Neural progenitor cell (in vitro differentiated cells): ENCODE measurements at places on chromosomes 1 and 21.

DNA sequence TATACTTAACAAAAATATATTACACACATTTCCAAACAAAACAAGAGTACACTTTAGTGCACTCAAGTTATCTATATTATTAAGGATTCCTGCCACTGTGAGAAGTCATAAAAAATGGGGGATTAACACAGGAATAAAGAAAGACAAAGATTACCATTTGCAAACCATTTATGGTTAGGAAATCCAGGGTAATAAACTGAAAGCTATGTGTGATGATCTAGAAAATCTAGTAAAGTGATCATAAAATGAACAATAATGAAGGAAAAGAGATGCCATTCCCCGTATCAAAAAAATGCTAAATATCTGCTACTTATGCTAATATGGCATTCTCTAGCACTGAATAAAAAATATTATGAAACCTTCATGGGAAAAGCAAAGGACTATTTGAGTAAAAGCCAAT, 101.4 kb downstream of the AK5 start:
- no peak for DNase-seq

DNA sequence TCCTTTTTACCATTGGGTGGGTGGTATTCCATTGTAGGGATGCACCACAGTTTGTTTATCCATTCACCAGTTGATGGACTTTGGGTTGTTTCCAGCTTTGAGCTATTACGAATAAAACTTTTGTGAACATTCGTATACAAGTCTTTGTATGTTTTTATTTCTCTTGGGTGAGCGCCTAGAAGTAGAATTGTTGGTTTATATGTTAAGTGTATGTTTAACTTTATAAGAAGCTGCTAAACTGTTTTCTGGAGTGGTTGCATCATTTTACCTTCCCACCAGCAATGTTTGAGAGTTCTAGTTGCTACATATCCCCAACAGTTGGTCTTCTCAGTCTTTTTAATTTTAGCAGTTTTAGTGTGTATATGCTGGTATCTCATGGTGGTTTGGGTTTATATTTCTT, 132.5 kb downstream of the PEX14 start:
- no peak for DNase-seq

- peak; percentile 55 for DNase-seq
These were observed 166.8 kb downstream of the ZNF281 start for GRCh38 chr1:200243042-200243437.

GRCh38 chr1:223525957-223526356, 132.7 kb downstream of the CCDC185 start:
- no peak for DNase-seq

DNA sequence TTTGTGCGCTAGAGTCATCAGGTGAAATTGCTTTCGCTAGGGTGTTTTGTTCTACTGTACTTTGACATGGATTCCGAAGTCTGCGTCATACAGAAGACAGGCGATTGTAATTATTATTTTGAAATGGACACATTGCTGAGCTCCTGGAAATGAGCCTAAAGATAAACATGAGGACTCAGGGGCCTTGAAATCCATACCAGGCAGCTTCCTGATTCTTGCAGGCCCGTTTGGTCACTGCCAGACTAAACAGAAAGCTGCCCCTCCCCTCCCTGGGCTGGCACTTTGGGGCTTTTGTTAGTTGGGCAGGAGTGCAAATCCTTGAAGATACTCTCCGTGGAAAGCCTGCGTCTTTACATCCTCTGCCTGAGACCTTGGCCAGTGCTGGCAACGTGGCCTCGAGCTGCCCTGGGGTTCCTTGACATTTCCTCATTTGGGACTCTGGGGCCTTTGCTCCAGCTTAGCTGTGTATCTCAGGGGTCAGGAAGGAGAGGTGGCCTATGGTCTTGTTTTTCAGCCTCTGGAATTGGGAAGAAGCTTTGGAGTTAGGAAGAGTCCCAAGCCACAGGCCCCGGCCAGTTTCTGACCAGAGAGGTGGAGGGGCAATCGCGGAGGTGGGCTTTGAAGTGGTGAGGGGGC, 26.9 kb upstream of the KCNE2 start:
- no peak for DNase-seq

DNA sequence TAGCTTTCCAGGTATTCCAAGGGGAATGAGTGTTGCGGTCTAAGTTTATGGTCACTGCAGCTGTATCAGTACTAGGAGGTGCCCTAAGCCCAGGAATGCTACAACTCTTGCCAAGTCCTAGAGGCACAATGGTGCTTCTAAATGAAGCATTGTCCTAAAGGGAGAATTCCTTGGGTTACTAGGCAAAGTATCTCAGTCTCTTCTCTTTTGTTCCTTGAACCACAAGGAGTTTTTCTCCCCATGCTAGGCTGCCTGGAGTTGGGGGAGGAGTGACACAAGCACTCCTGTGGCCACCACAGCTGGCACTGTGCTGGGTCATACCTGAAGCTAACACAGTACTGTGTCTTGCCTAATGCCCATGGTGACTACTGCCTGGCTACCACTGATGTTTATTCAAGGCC, 50.7 kb downstream of the KMO start:
- DNase-seq, result no peak

DNA sequence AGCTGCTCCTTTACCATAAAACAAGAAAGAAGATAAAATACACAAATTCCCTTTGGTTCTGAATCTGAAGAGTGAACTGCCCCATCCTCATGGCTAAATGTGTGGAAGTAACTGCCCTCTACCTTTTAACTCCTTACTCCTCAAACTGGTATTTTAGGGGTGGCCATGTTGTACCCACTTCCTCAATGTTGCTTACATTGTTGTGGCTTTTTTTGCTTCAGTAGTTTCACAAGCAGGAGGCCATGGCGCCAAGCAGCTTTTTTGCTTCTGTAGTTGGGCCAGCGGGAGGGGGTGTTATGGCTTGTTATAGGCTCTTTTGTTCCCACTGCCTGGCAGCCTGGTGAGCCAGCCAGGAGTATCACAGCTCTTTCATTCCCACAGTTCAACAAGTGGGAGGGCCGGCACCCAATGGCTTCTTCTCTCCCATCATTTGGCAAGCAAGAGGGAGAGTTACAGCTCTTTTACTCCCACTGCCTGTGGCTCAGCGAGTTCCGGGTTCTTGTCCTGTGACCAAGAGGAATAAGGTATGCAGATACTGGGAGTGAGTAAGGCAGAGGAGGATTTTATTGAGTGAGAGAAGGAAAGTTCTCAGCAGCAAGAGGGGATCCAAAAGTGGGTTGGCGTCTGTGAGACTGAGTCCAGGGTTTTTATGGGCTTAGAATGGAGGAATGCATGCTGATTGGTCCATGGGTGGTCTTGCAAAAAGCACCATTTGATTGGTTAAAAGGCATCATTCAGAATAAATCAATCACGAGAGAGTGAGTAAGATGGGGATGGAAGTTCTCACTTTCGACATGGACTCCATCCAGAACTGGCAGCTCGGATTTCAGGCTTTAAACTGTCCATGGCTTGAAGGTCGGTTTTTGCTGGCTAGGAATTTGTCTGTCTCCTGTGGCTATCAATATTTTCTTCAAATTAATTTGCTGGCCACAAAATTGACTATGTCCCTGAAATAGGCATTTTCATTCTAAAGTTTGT, 429.6 kb downstream of the HLX start:
- DNase-seq, result peak; percentile 22

- peak; percentile 88 for DNase-seq
These were observed 576 bp downstream of the CCN1 start for GRCh38 chr1:85580872-85581801.

DNA sequence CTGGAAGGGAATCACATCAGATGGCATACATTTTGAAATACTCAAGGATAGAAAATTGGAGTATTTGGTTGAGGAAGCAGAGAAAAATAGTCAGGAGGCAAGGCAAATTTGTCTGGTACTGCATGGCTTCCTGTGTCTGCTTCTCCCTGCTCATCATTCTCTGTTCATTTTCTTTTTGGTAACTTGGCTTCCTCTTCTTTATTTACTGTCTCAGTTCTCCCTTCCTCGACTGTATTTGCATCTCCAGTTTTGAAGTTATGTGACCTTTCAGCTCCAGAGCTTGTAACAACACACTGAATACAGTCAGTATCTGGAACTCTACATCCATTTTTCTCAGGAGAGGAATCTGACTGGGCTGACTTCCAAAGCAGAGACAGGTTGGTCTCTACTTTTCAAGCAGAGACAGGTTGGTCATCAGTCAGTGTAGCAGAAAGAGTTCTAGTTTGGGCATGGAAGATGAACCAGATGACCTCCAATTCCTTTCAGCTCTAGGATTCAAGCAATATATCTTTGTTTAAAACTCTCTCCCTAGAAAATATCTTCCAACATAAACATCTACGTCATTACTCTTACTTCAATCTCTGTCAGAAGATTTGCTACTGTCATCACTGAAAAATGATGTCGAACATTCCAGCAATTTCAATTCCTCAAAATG, 571.2 kb downstream of the ADGRL2 start:
- no peak for DNase-seq

- DNase-seq, result no peak
These were observed 32.8 kb upstream of the ERG start for GRCh38 chr21:38531039-38531541.

DNA sequence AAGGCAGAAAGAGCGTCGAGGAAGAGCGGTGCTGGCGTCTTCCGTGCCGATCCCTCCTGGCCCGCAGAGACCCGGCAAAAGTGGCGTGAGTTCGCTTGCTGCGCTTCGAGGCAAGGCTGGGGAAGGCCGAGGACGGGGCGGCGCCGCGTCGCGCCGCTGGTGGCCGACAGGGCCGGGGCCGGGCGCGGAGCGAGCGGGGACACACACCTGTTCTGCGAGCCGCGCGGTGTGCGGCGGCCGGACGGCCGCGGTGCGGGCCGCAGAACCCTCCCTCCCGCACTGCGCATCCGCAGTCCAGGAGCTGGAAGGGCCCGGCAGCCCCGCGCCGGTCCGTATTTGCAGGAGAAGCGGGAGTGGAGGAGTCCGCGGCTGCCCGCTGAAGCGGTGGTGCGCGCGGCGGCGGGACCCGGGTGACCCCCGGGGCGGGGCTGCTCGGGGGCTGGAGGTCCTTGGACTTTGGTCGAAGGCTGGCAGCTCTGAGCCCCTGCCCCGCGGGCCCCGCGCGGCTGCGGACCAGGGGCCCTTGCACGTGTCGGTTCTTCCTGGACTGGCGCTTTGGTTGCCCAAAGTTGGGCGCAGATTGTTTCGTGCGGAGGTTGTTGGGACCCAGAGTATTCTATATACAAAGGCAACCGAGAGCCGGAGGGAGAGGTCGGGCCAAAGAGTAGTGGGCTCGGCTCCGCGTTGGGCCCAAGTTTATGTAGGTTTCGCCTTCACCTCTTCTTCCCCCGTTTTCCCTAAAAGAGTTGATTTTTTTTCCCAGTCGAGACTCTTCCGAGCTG, 2.6 kb downstream of the RNF220 start:
- peak; percentile 70 for DNase-seq

DNA sequence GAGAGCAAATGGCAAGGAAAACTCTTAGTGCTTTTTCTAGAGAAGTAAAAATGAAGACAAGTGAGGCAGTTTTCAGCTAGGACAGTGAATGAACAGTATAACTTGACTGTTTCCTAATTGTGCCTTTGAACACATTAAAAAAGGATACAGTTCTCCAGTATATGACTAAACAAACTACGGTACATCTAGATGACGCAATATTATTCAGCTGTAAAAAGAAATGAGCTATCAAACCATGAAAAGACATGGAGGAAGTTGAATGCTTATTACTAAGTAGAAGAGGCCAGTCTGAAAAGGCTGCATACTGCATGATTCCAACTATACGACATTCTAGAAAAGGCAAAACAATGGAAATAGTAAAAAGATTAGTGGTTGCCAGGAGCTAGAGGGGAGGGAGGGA, 206.3 kb downstream of the SIPA1L2 start:
- DNase-seq, result no peak

DNA sequence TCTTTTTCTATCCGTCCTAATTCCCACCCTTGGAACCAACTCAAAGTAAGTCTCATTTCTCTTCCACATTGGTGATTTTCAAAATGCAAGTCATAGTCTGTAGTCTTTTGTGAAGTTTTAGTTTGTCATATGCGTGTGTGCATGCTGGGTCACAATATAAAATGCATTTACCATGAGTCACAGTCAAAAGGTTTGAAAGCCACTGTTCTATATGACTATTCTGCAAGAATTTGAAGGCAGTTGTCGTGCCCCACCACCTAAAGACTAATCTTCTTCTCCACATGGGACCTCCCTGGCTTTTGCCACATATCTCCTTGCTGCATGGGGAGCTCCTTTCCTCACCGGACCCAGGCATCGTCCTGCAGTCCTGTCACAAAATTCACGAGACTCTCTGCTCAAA, 1.6 kb downstream of the STPG1 start:
- no peak for DNase-seq
